ENCODE measurements at places on chromosomes 13 and 19. TPM values are rescaled to one million over a fixed set of nuclear protein-coding genes. Genes with fewer than 3 reads are reported as not detected.
A peak's percentile ranks its signal among the peaks of the same experiment; 100 is the strongest.

DNA sequence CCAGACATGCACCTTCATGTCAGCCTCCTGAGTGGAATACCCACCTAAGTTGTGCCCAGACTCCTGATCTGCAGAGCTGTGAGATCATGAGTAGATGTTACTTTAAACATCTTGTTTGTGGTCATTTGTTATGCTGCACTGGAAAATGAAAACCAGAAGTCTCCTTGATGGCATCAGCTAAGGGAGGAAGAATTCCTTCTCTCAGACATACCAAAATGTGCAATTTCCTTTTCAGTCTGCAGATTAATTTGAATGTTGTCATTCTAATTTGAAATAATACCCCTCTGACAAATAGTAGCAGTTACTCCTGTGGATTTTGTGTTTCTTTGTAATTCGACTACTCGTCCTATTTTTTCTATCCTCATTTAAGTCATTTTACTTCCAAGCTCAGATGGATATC is 59.3 kb downstream of the ITGBL1 start:
- no peak overlapping the region for H3K27ac ChIP-seq
- H3K4me1 ChIP-seq = no peaks in the 10 kb centered on the region
- H3K27me3 ChIP-seq = no peaks in the 10 kb centered on the region
- no peaks in the 10 kb centered on the region for H3K36me3 ChIP-seq

The CLDND2 gene
- total RNA-seq = not detected

DNA sequence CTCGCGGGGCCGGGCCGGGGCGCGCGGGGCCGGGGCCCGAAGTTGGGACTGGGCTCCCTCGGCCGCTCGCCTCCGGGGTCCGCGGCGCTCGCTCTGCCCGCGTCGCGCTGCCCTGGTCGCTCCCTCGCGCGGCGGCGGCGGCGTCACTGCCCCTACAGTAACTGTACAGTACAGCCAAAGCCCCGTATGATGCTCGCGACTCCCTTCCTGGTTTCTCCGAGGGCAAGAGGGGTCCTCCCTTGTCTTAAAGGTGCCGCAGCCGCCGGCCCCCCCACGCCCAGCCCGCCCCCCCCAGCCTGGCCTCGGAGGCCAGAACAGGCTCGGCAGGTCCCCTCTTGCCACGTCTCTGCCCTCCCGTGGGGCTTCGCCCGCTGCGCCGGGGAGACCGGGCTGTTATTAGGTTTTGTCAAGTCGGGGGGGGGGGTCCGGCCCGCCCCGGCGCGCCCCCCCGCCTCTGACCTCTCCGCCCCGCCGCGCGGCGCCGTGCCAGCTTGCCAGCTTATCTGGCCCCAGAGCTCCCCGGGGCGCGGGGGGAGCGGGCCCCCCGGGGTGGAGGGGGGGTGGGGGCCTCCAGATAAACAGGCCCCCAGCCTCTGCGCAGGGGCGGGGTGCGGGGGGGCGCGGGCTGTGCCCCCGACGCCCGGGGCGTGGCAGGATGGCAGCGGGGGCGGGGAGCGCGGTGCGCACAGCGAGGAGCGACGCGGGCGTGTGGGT is at the start of gene ZBTB7A:
TSS of gene ZBTB7A (minus strand) at position 218 of the 714 bp plus-strand sequence. CDS start 11,667 bp downstream, outside the sequence.
- H3K27me3 ChIP-seq = no peaks in the 10 kb centered on the region
- H3K27ac ChIP-seq = peak within 1 kb of the TSS; percentile 96
- peaks cover 21% of the 10 kb centered on the region for H3K4me1 ChIP-seq
- DNase-seq = peak; percentile 83

DNA sequence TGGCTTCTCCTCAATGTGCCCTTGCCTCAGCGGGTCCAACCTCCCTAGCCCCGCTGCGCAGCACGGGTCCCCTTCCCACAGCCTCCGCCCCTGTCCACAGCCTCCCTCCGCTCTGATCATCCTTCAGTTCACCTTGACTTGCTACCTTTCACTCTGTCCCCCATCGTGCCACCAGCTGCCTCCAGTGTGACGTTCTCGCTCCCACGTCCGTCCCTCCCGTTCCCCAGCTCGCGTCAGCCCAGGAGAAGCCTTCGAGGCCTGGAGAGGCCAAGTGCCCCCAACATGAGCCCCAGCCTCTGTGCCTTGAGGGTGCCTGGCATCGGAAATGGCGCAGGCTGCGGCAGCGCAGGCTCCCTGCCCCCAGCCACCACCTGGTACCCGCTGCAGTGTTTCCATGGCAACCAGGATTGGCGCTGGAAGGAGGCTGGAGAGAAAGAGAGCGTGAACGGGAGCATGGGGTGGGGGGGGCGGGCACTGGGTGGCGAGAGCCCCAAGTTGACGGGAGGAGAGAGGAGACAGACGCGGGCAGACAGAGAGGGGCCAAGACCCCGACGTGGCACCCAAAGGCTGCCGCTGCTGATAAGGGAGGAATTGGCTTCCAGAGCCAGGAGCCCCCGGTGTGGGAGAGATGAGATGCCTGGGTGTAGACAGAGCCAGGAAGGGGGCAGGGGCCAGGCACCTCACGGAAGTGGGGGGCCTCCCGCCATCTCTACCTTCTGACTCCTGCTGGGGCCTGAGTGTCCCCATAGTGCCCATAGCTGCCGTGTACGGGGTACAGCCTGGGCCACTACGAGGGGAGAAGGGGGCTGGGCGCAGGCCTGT is 844 bp upstream of the ASPDH start:
- H3K27ac ChIP-seq = no peak overlapping the region
- no peak for DNase-seq
- H3K4me1 ChIP-seq = peaks cover 6% of the 10 kb centered on the region
- no peaks in the 10 kb centered on the region for H3K27me3 ChIP-seq
- H3K36me3 ChIP-seq = no peaks in the 10 kb centered on the region

The TEX29 gene
- total RNA-seq = not detected

The PGLYRP2 gene
- 0.28 TPM for total RNA-seq

The C19orf85 gene
- total RNA-seq = not detected

- H3K4me1 ChIP-seq = no peaks in the 10 kb centered on the region
- DNase-seq = no peak
- no peak overlapping the region for H3K4me3 ChIP-seq
- no peaks in the 10 kb centered on the region for H3K36me3 ChIP-seq
Measured at GRCh38 chr19:19021115-19021514, 12.2 kb downstream of the SUGP2 start.

GRCh38 chr13:20814224-20814910 is 40.6 kb upstream of the EEF1AKMT1 start:
- H3K27me3 ChIP-seq = no peaks in the 10 kb centered on the region
- peak; percentile 73 for DNase-seq
- H3K4me3 ChIP-seq = no peak overlapping the region

- DNase-seq = no peak
- peak overlapping the region; percentile 83 for H3K27ac ChIP-seq
- H3K4me1 ChIP-seq = peaks cover 36% of the 10 kb centered on the region
- peak overlapping the region; percentile 25 for H3K4me3 ChIP-seq
- H3K27me3 ChIP-seq = no peaks in the 10 kb centered on the region
Measured at GRCh38 chr19:41325640-41325946, 15.6 kb downstream of the CCDC97 start.

The SELENOV gene
- not detected for total RNA-seq

The CYP2A7 gene
- total RNA-seq = not detected

- peaks cover 1% of the 10 kb centered on the region for H3K4me1 ChIP-seq
- H3K36me3 ChIP-seq = no peaks in the 10 kb centered on the region
- H3K27me3 ChIP-seq = no peaks in the 10 kb centered on the region
- H3K27ac ChIP-seq = no peak overlapping the region
- no peak for DNase-seq
Measured at GRCh38 chr19:35029737-35030256, 473 bp upstream of the SCN1B start.

DNA sequence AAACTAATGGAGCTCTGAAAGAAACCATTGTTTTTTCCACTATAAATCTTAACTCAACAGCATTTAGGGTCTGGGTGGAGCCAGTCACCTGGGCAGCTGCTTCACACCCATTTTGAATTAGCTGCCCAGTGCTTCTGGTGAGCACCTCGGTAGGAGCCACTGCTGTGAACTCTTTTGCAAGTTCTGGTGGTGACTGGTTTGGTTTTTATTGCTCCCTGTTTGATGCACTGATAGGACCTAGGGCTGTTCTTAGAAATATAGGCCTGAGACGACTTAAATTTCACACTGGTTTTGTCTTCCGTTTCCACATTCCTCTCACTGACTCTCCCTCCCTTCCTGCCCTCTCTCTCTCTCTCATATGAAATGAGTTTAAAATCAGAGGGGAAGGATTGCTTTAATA is 103.9 kb downstream of the GGACT start:
- H3K36me3 ChIP-seq = no peaks in the 10 kb centered on the region
- H3K4me1 ChIP-seq = peaks cover 2% of the 10 kb centered on the region
- H3K27ac ChIP-seq = no peak overlapping the region
- H3K27me3 ChIP-seq = no peaks in the 10 kb centered on the region

- H3K4me1 ChIP-seq = no peaks in the 10 kb centered on the region
- no peak for DNase-seq
- H3K36me3 ChIP-seq = no peaks in the 10 kb centered on the region
Measured at GRCh38 chr13:40053401-40053800, 397.9 kb downstream of the COG6 start.

- H3K4me3 ChIP-seq = no peak overlapping the region
- H3K27me3 ChIP-seq = no peaks in the 10 kb centered on the region
- DNase-seq = no peak
- no peaks in the 10 kb centered on the region for H3K36me3 ChIP-seq
- H3K27ac ChIP-seq = no peak overlapping the region
Measured at GRCh38 chr13:87810920-87811344, 139.8 kb downstream of the SLITRK5 start.

DNA sequence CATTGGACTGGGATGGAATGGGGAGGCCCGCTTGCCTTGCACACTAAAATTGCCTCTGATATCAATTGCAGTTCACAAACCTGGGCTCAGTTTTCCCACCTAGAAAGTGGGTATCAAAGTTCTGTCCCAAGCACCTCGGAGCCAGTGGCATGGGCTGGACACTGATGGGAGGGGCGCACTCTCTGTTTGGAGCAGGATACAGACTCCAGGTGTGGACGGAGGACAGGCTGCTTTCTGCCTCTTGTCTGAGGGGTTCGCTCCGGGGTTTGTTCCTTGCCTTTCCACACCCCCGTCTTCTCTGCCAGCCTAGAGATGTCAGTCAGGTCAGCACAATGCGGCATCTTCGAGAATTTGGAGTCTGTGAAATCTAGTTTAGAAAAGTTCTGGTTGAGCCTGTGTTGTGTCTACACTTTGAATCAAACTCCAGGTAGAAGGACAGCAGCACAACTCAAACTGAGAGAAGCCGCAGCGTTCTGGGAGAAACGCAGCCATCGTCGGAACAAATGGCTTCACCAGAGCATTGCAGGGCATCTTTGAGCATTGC is 141.9 kb downstream of the TEX29 start:
- H3K27me3 ChIP-seq = no peaks in the 10 kb centered on the region
- no peaks in the 10 kb centered on the region for H3K36me3 ChIP-seq
- H3K27ac ChIP-seq = no peak overlapping the region
- H3K4me3 ChIP-seq = no peak overlapping the region

DNA sequence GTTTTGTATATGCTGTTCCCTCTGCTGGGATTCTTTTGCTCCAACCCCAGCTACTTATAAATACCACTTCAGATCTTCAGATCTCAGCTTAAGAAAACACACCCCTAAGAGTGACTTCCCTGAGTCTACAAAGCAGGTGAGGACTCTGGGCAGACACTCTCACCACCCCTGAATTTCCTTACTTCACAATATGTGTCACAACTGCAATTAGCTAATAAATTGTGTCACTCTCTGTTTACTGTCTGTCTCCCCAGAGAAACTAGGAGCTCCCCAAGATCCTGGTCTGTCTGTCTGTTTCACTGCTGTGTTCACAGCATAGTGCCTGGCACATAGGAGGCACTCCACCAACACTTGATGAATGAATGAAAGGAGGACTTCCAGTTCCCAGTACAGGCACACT is 14.4 kb downstream of the CEBPA start:
- no peaks in the 10 kb centered on the region for H3K27me3 ChIP-seq
- no peak overlapping the region for H3K27ac ChIP-seq
- DNase-seq = no peak

GRCh38 chr13:28413999-28414398 is 80.9 kb downstream of the FLT1 start:
- H3K27me3 ChIP-seq = no peaks in the 10 kb centered on the region
- H3K36me3 ChIP-seq = no peaks in the 10 kb centered on the region
- H3K4me1 ChIP-seq = no peaks in the 10 kb centered on the region
- H3K4me3 ChIP-seq = no peak overlapping the region
- no peak overlapping the region for H3K27ac ChIP-seq

DNA sequence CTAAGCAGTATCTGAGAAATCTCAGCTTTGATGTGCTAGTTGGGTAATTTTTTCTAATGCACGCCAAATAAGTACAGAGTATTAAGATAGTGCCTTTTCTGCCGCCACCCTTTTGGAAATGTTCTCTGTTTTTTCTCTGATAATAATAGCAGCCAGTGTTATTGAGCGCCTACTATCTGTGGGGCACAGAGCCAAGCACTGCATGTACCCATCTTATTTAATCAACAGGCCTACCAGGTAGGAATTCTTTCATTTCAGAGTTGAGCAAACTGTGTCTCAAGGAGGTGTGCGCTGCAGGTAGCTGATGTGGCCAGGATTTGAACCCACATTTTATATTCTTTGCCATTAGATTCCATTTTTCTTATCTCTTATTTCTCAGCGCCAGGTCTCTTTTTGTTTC is 1.4 kb downstream of the EPN1 start:
- peak overlapping the region; percentile 71 for H3K4me3 ChIP-seq
- H3K27me3 ChIP-seq = no peaks in the 10 kb centered on the region

DNA sequence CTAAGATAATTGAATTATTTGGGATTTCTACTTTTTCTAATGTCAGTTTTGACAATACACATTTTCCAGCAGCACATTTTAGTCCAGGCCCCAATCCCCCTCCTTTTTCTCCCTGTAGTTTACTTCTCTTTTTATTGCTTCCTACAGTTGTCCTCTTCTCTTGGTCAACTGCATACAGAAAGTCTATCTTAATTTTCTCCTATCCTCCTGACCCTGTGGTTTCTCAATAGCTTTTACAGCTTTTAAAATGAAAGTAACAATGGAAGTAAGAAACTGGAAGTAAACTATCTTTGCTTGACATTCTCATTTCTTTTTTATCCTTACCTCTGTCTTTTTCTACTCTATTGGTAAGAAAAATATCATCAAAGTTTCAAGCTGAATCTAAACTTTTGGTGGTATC is 106.5 kb upstream of the OXGR1 start:
- DNase-seq = no peak
- no peaks in the 10 kb centered on the region for H3K4me1 ChIP-seq
- H3K27me3 ChIP-seq = no peaks in the 10 kb centered on the region
- no peak overlapping the region for H3K4me3 ChIP-seq
- no peak overlapping the region for H3K27ac ChIP-seq
